A172 (cell line): ENCODE measurements at places on chromosomes 7 and 10.

GRCh38 chr7:1149351-1149794, 10.6 kb downstream of the ZFAND2A start:
- no peak for DNase-seq

DNA sequence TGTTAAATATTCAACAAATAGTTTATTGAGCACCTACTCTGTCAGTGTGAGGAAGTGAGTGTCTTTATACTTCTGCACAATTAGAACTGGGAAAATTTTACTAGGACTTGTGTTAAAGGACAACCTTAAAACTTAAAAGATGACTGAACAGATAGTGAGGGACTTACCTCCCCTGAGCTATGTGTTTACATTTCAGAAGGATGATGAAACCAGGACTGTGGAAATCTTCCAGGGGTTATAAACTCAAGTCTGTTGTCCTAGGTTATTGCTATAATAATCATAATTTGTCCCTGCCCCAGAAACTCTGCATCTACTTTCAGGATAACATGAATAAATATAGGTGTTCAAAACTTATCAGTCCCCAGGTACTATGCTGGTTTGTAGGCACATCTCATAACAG, 261.0 kb upstream of the MKLN1 start:
- DNase-seq, result no peak

DNA sequence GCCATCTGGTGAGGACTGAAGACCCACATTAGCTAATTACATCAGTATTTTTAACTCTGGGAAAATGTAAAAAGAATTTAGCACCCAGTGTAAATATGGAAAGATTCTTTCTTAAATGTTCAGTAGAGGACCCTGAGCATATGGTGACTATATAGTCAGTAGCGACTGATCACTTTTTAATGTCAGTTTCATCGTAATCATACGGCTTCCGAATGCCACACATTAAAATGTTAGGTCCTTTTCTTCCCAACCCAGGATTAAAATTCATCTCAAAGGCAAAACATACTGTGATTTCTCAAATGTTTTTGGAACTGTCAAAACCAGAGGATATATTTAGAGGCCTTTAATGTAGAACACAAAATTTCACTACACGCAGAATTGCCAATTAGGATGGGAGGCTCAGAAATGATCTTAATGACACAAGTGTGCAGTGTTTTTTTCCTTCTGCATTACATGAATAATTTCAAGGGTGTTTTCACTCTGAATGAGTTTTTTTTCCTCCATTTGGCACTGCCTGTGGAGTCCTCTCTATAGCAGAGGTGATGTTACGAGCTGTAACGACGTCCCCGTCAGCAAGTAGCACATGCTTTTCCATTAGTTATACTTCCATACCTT, 382.7 kb downstream of the PAXIP1 start:
- no peak for DNase-seq

DNA sequence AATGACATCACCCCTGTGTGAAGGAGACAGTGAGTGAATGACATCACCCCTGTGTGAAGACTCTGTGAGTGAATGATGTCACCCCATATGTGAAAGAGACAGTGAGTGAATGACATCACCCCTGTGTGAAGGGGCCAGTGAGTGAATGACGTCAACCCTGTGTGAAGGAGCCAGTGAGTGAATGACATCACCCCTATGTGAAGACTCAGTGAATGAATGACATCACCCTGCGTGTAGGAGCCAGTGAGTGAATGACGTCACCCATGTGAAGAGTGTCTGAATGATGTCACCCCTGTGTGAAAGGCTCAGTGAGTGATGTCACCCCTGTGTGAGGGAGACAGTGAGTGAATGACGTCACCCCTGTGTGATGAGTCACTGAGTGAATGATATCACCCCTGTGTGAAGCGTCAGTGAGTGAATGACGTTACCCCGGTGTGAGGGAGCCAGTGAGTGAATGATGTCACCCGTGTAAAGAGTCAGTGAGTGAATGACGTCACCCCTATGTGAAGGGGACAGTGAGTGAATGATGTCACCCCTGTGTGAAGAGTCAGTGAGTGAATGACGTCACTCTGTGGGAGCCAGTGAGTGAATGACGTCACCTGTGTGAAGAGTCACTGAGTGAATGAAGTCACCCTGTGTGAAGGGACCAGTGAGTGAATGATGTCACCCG, 478.1 kb downstream of the PTPRN2 start:
- DNase-seq, result peak; percentile 4

- DNase-seq, result no peak
Observed at GRCh38 chr7:73908123-73908611, 47.2 kb downstream of the TMEM270 start.

- no peak for DNase-seq
Observed at GRCh38 chr10:24674892-24675632, 48.6 kb downstream of the ARHGAP21 start.

DNA sequence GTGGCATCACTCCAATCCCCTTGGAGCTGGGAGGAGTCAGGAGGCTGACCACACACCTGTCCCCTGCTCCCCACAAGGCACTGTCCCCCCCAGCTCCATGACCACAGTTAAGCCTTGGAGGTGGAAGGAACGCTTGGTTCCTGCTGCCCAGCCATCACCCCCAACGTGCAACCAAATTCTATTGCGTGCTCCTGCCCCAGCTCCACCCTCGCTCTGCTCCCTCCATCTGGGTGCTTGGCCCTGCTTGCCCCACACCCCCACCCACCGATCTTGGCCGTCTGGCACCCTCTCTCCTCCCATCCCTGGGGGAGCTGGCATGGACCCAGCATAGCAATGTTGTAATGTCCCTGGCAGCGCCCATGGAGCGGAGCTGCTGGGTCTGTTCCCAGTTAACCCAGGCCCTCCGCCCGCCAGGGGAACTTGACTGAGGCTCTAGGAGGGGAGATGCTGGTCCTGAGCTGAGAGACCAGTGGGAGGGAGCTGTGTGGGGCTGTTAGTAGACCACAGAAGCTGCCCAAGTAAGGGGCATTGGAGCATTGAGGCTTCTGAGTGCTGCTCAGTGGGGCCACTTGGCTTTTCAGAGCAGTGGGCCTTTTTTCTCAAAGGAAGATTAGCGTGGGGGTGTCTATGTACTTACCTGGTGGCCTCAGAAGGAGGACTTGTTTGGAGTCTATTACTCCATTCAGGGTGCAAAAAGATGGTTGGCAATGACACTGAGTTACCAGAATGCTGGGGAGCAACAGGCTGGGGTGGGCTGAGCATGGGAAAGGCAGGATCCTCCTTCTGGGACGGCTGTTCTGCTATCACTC, 1.1 kb downstream of the EPHB6 start:
- DNase-seq, result no peak

- no peak for DNase-seq
Observed at GRCh38 chr7:22733761-22734160, 6.8 kb downstream of the IL6 start.

DNA sequence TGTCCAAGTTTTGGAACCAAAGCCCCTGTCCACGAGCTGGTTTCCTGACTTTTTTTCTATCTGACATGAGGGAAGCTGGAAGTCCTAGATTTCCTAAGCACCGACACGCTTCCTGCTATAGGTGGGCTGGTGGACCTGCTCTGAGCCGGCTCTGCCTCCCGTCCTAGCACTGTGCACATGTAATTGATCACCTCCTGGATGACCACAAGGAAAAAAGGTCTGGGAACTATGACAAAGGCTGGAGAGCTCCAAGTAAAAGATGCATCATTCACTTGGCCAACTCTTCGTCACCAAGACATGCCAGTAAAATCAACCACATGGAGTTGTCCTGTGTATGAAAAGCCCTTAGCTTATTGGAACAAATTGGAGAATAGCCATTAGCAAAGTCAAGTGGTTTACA, 104.8 kb downstream of the ITIH5 start:
- no peak for DNase-seq

DNA sequence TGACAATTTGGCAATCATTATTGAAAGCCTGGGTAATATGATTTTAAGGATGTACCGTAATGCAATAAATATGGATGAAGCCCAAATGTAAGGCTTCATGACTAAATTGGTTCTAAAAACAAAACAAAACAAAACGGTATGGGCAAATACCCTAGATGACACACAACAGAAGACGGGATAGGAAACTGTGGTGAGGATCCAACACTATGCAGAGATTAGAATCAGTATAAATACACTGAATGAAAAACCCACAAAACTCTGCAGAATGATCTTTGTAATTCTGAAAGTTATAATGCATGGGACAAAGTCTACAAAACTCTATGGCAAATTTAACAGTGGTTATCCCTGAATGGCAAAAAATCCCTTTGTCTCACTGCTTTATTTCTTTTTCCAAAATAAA, 57.6 kb downstream of the MALSU1 start:
- no peak for DNase-seq

GRCh38 chr7:157627033-157627432, 290.2 kb downstream of the DNAJB6 start:
- no peak for DNase-seq

DNA sequence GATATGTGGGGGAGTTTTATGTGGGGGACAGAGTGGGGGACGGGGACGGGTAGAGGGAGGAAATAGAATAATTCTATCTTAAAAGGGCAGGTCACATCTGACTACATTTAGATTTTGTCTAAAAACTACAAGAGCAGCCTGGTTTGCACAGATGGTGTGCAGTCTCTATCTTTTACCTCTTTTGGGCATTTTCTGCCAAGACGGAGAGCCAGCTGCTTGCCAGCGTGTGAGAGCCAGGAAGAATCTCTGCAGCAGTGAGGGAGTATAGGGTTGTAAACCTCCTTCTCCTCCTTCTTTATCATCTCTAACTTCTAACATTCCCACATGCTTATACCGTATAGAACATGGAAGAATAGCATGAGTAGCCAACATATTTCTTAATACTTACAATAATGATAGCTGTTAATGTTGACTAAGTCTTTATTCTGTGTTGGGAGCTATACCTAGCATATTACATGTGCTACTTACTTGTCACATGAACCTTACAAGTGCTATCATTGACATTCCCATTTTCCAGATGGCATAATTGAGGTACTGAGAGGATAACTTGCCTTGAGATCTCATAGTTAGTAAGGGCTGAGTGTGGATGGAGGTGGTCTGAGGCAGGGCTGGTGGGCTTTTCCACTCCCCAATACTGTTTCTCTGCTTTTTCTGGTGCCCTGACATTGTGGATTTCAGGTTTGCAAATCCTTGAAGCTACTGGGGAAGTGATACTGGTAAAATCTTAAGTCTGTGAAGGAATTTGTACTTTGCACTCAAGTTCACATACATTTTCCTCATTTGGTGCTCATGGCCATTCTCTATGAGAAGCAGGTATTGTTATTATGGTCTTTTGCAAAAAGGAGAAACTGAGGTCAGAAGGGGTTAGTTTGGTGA, 1.1 kb downstream of the ENTPD1 start:
- DNase-seq, result no peak

GRCh38 chr10:43679509-43679908, 30.8 kb upstream of the ZNF32 start:
- peak; percentile 46 for DNase-seq

DNA sequence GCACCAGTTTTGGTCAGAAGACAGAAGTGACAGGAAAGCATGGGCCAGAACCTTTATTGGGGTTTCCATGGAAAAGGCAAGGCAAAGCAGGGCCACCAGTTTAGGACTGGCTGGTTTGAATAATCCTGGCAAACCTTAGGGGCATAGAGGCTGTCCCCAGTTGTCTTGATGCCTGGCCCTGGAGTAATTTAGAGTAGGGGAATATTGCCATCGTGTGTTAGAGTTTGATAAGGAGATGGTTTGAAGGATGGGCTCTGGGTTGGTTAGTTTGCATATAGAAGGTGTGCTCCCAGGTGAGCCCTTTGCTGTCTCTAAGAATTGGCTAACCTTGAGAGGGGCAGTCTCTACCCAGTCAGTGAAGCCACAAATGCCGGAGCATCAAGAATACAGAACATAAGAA, 79.6 kb downstream of the ZNF777 start:
- no peak for DNase-seq

- DNase-seq, result no peak
Observed at GRCh38 chr7:103990991-103991390, 1.5 kb upstream of the RELN start.

DNA sequence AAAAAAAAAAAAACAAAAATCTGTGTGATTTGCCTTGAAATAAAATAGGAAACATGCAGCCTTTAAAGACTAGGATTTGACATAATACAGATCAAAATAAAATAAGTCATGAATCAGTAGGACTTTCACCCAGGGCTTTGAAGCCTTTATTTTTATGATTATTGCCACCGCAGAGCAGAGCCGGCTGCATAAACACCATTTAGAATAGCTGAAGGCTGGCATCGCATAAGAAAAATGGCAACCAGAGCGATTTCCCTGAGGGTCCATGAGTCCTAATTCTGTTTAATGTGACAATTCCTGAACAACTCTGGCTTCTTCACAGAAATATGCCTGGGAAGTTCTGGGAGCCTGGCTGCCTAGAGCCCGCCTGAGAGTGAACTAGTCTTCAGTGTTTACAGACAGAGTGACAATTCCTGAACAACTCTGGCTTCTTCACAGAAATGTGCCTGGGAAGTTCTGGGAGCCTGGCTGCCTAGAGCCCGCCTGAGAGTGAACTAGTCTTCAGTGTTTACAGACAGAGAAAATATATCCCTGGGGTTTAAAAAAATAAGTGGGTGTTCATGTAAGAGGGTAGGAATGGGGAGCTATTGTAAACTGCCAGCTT, 112.0 kb downstream of the EEPD1 start:
- no peak for DNase-seq

DNA sequence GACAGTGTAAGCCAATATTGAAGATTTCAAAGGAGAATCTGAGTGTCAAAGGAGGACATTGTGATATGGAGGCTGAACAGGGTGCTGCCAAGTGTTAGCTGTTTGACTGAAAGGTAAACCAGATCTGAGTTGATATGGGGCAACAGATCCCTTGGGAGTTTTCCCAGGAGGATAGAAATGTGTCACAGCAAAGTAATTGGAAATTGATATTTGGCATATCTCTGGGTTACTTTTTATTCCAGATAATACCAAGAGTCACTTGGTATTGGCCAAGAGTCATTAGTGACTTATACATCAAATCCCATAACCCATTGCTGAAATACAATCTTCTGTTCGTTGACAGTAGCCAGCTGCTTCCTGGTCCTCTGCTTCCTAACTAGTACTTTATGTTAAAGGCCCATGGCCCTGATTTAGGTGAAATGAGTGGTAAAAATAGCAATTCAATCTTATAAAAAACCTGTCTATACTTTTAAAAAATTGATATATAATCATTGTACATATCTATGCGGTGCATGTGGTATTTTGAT, 922.9 kb downstream of the LRMDA start:
- DNase-seq, result no peak

DNA sequence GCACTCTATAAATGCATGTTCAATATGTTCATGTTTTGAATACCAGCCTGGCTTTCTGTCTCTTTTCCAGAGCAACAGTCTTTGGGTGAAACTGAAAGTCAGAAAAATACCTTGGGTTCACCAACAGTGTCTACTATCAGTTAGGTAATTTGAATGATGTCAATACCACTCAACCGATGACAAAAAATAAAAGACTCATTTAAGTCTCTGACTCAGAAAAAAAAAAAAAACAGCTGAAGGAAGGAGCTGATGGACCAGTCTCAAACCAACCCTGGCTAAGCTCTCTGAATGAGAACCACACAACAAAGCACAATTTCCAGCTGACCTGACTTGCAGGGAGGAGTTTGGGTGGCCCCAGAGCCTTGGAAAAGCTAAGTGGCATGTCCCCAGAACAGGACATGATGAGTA, 42.5 kb downstream of the ABLIM1 start:
- no peak for DNase-seq
